ENCODE measurements at places on chromosomes 5 and 9. TPM values are rescaled to one million over a fixed set of nuclear protein-coding genes. Genes with fewer than 3 reads are reported as not detected.
A peak's percentile ranks its signal among the peaks of the same experiment; 100 is the strongest.

- peaks cover 3% of the 10 kb centered on the region for H3K27me3 ChIP-seq
- no peak for DNase-seq
- peaks cover 2% of the 10 kb centered on the region for H3K36me3 ChIP-seq
- H3K4me1 ChIP-seq = peaks cover 17% of the 10 kb centered on the region
- peak overlapping the region; percentile 94 for H3K4me3 ChIP-seq
Observed at GRCh38 chr9:83622433-83622938, 457 bp upstream of the IDNK start.

DNA sequence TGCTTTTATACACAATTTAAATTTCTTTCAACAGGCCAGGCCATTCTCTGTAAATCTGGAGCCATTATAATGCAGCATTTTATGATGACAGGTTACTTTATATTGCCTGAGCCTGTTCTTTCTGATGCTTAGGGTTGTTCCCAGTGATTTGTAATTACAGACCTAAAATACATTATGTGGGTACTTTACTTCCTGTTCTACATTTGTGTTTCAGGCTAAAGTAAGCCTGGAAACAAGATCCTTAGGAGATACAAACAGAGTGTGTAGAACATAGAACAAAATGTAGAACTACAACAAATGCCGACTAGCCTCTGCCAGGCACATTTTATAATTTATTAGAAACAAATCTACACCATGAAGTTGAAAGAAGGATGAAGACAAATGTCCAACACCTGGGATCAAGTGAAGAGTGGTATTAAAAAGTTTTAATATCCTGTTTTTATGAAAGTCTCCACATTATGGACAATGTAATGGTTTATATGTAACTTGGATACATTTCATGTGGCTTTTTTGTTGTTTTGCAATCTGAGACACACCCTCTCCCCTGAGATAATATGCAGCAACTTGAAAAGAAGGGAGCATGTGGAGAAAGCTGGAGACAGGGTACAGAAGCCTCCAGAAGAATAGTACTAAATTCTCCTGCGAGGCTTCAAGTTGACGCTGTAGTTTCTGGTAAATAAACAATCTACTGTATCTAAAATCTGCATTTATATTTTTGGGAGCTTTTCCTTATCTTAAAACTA is 46.9 kb downstream of the VCAN start:
- no peaks in the 10 kb centered on the region for H3K4me1 ChIP-seq
- H3K27ac ChIP-seq = no peak overlapping the region
- peaks cover 52% of the 10 kb centered on the region for H3K36me3 ChIP-seq
- H3K4me3 ChIP-seq = no peak overlapping the region

DNA sequence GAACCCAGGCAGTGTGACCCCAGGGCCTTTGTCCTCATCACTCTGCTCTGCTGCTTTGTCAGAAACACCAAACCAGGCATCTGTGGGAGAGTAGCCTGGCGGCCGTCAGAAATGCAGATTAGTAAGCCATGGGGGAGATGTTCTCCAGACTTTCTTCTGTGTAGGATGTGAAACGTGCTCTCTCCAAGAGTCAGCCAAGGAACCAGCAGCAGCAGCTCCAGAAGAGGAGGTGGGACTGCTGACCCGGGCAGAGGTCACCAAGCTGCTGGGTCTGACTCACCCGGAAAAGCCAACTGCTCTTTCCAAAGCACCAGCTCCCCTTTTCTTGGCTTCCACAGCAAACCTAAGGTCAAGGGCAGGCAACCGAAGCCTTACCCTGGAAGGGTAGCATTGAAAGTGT is 14.4 kb upstream of the ABLIM3 start:
- no peak for DNase-seq
- H3K27me3 ChIP-seq = peaks cover 14% of the 10 kb centered on the region
- H3K27ac ChIP-seq = no peak overlapping the region

DNA sequence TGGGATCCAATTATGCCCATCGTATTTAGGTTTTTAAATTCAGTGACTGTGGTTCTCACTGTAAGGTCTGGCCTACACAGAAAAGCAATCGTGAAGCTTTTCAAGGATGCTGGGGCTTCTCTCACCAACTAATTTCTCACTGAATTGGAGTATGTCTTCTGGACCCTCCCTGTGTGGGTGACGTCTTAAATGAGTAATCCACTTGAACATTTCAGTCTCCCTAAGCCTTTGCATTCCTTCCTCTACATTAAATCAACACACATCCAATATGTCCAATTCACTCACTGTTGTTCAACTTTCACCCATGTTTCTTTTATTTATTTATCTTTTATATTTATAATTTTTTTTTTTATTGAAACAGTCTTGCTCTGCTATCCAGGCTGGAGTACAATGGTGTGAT is 12.5 kb upstream of the BTF3 start:
- no peak overlapping the region for H3K27ac ChIP-seq
- no peaks in the 10 kb centered on the region for H3K36me3 ChIP-seq
- no peak for DNase-seq

- no peak for DNase-seq
- H3K36me3 ChIP-seq = no peaks in the 10 kb centered on the region
- peaks cover 21% of the 10 kb centered on the region for H3K4me1 ChIP-seq
- no peak overlapping the region for H3K27ac ChIP-seq
- no peaks in the 10 kb centered on the region for H3K27me3 ChIP-seq
- no peak overlapping the region for H3K4me3 ChIP-seq
Observed at GRCh38 chr5:103369125-103370120, 110.9 kb downstream of the MACIR start.

DNA sequence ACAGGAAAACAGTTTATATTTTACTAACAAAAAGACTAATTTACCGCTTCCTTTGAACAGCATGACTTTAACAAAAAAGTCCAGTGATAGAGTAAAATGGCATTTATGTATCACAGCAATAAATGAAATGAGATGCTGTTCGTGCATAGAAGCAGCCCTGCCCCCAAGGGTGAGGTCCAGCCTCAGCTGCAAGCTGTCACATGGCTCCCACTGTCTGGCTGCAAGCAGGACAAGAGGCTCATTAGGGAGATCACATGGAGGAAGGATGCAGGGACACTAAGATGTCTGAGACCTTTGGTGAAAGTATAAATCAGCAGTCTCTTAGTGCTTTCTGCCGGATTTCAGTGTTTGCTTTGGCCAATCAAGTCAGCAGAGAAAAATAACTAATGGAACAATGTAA is 23.0 kb downstream of the GDNF start:
- no peak overlapping the region for H3K4me3 ChIP-seq
- peaks cover 20% of the 10 kb centered on the region for H3K4me1 ChIP-seq
- H3K27ac ChIP-seq = no peak overlapping the region
- H3K36me3 ChIP-seq = no peaks in the 10 kb centered on the region
- DNase-seq = no peak

- H3K27me3 ChIP-seq = peaks cover 39% of the 10 kb centered on the region
- H3K27ac ChIP-seq = no peak overlapping the region
- no peaks in the 10 kb centered on the region for H3K36me3 ChIP-seq
- H3K4me1 ChIP-seq = peaks cover 11% of the 10 kb centered on the region
- DNase-seq = no peak
- no peak overlapping the region for H3K4me3 ChIP-seq
Observed at GRCh38 chr9:36779582-36779981, 206.9 kb downstream of the MELK start.

DNA sequence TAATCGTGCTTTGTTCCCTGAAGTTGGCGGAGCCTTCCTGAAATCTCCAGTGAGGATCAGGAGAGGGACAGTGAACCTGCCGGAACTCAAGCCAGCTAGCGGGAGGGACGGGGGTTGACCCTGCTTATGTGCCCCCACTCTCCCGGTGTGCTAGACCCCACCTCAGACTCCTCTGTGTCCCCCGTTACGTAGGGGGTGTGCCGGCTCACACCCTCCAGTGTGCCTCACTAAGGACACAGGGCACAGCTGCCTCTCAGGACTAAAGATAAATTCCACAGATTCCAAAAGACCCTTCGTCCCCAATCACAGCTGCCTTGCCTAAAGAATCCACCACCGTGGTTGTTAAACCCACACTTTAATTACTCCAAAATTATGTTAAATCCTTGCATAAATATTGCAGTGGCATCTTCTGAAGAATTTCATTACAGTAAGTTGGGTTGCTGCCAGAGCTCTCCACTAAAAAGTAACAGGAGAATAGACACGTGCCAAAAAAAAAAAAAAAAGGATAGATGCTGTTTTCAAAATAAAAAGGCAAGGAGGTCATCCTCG is 73.7 kb downstream of the GTF3C4 start:
- peaks cover 69% of the 10 kb centered on the region for H3K27me3 ChIP-seq
- no peak for DNase-seq
- H3K4me3 ChIP-seq = no peak overlapping the region
- H3K27ac ChIP-seq = no peak overlapping the region
- peaks cover 27% of the 10 kb centered on the region for H3K4me1 ChIP-seq
- no peaks in the 10 kb centered on the region for H3K36me3 ChIP-seq

- H3K27me3 ChIP-seq = peaks cover 12% of the 10 kb centered on the region
- no peak overlapping the region for H3K4me3 ChIP-seq
- H3K36me3 ChIP-seq = no peaks in the 10 kb centered on the region
- no peak overlapping the region for H3K27ac ChIP-seq
Observed at GRCh38 chr9:124078641-124079040, 67.1 kb downstream of the LHX2 start.

GRCh38 chr9:84381508-84381907 is 41.0 kb upstream of the SLC28A3 start:
- no peaks in the 10 kb centered on the region for H3K27me3 ChIP-seq
- H3K27ac ChIP-seq = no peak overlapping the region

DNA sequence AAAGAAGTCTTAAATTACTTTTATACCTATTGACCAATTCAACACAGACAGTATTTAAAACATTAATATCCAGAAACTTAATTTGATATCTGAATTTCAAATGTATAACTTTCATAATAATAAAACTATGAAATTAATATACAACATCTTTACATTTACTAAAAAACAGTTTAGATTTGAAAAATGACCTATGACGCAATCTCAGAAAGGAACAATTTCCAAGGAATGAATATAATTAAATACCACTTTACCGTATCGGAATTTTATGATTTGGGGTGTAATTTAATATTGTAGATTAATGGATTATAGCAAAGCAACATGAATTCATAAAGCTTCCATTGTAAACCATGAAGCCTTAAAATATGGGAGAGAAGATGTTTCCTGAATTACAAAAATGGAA is 321.5 kb upstream of the TRPM3 start:
- peaks cover 13% of the 10 kb centered on the region for H3K4me1 ChIP-seq
- no peaks in the 10 kb centered on the region for H3K36me3 ChIP-seq
- H3K27me3 ChIP-seq = peaks cover 45% of the 10 kb centered on the region
- no peak for DNase-seq
- no peak overlapping the region for H3K4me3 ChIP-seq
- H3K27ac ChIP-seq = no peak overlapping the region

GRCh38 chr5:175824676-175825075 is 46.7 kb upstream of the CPLX2 start:
- H3K27me3 ChIP-seq = no peaks in the 10 kb centered on the region
- no peak overlapping the region for H3K4me3 ChIP-seq
- DNase-seq = no peak
- H3K4me1 ChIP-seq = peaks cover 18% of the 10 kb centered on the region

- no peaks in the 10 kb centered on the region for H3K27me3 ChIP-seq
- peaks cover 10% of the 10 kb centered on the region for H3K36me3 ChIP-seq
- H3K27ac ChIP-seq = no peak overlapping the region
- H3K4me1 ChIP-seq = peaks cover 1% of the 10 kb centered on the region
- no peak for DNase-seq
Observed at GRCh38 chr9:125663127-125663526, 43.9 kb downstream of the MAPKAP1 start.

SMIM33 gene
- not detected for total RNA-seq

TTC16 gene
- not detected for total RNA-seq

C5orf58 gene
- not detected for total RNA-seq

ALG2 gene
- 17.5 TPM for total RNA-seq

IFNA21 gene
- total RNA-seq = not detected

FSTL4 gene
- 2.0 TPM for total RNA-seq

DNAJC18 gene
- 27.9 TPM for total RNA-seq

QRFP gene
- total RNA-seq = not detected

Data from neural crest cell (in vitro differentiated cells).